Left lung (tissue), 14 donors: ENCODE measurements at places on chromosomes 13 and 19. TPM values are rescaled to one million over a fixed set of nuclear protein-coding genes. Genes with fewer than 3 reads are reported as not detected.

GRCh38 chr19:29751932-29752331 lies 36.9 kb upstream of the C19orf12 start:
- no peak for DNase-seq
- H3K4me3 ChIP-seq, result no peak overlapping the region
- H3K27me3 ChIP-seq, result peaks cover 32% of the 10 kb centered on the region
- H3K27ac ChIP-seq, result no peak overlapping the region
- H3K36me3 ChIP-seq, result no peaks in the 10 kb centered on the region

The FCER2 gene
- total RNA-seq, result 0.73 TPM

GRCh38 chr13:85806553-85807175 lies 7.4 kb upstream of the SLITRK6 start:
- no peak overlapping the region for H3K27ac ChIP-seq
- no peaks in the 10 kb centered on the region for H3K27me3 ChIP-seq
- no peaks in the 10 kb centered on the region for H3K4me1 ChIP-seq
- no peak overlapping the region for H3K4me3 ChIP-seq
- no peaks in the 10 kb centered on the region for H3K36me3 ChIP-seq

The CASP14 gene
- not detected for total RNA-seq

- no peak overlapping the region for H3K27ac ChIP-seq
- H3K36me3 ChIP-seq, result no peaks in the 10 kb centered on the region
- H3K27me3 ChIP-seq, result no peaks in the 10 kb centered on the region
- no peak for DNase-seq
Observed at GRCh38 chr19:34661357-34661756, 15.6 kb downstream of the SCGB2B2 start.

GRCh38 chr13:25901460-25902376 lies 150.1 kb downstream of the SHISA2 start:
- H3K4me3 ChIP-seq, result no peak overlapping the region
- no peaks in the 10 kb centered on the region for H3K36me3 ChIP-seq
- H3K27ac ChIP-seq, result no peak overlapping the region
- no peaks in the 10 kb centered on the region for H3K27me3 ChIP-seq
- DNase-seq, result no peak

The ZNF439 gene
- total RNA-seq, result 10.7 TPM

- H3K27me3 ChIP-seq, result no peaks in the 10 kb centered on the region
- peak overlapping the region; percentile 95 for H3K27ac ChIP-seq
- H3K36me3 ChIP-seq, result peaks cover 11% of the 10 kb centered on the region
- peaks cover 13% of the 10 kb centered on the region for H3K4me1 ChIP-seq
- DNase-seq, result no peak
Observed at GRCh38 chr19:1591421-1592023, 1.1 kb downstream of the MBD3 start.

The AZU1 gene
- 1.3 TPM for total RNA-seq

DNA sequence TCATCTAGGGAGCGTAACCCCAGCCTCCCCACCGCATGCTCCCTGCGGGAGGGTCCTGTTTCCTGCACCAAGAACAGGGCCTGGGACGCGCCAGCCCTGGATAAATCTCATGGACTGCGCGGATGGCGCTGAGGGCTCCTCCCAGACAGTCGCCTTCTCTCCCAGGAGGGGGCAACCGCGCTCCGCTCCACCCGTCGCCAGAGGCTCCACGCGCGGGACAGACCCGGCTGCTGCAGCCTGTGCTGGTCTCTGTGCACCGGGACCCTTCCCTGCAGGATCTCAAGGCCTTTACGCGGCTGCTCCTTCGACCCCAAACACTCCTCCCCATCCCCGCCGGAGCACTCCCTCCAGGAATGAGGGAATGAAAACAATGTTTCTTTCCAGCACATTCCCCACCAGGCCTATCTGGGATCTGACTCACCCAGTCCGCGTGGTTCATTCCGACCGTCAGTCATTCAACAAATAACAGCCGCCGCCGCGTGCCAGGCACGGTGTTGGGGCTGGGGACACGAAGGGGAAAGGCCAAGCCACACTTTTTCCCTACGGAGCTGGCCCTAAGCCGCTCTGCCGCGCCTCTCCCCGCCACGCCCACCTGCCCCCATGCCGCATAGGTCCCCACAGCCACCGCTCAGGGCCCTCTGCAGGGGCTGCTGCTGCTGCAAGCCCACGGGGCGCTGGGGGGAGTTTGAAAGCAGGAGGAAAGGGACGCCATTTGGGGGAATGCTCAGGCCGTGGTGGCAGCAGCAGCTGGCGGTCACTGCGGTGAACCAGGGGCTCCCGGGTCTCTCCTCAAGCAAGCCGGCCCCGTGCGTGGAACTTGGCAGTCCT lies 6.0 kb downstream of the PNMA8B start:
- H3K27ac ChIP-seq, result no peak overlapping the region
- peaks cover 34% of the 10 kb centered on the region for H3K27me3 ChIP-seq
- H3K36me3 ChIP-seq, result no peaks in the 10 kb centered on the region
- no peak overlapping the region for H3K4me3 ChIP-seq
- H3K4me1 ChIP-seq, result peaks cover 15% of the 10 kb centered on the region

DNA sequence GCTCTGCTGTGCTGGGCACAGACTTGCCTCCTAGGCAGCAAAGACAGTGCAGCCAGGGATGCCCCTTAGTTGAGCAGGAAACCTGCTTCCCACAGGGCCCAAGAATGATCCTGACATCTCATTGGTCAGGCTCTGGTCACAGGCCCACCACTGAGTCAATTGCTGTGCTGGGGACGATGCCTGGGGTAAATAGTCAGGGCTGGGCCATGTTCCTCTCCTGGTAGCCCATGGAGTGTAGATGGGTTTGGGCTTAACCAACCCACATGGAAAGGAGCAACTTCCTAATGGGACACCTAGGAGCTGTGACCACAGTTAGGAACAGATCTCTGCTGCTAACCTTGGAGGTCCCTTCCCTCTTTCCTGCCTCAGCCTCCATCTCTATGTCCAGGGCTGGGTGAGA lies 212.5 kb upstream of the ZNF536 start:
- H3K27ac ChIP-seq, result no peak overlapping the region
- no peaks in the 10 kb centered on the region for H3K4me1 ChIP-seq
- H3K27me3 ChIP-seq, result no peaks in the 10 kb centered on the region
